ENCODE measurements at places on chromosomes 7 and 10. TPM values are rescaled to one million over a fixed set of nuclear protein-coding genes. Genes with fewer than 3 reads are reported as not detected.

GRCh38 chr10:97355571-97355975, 21.0 kb upstream of the FRAT2 start:
- peak; percentile 41 for DNase-seq

The PON1 gene
- total RNA-seq = 1.3 TPM

The PVRIG gene
- total RNA-seq = not detected

The GIMAP1 gene
- total RNA-seq = 1.6 TPM

GRCh38 chr7:98930464-98930863, 52.1 kb downstream of the TRRAP start:
- no peak for DNase-seq

- DNase-seq = no peak
Observed at GRCh38 chr10:84191106-84191505, 3.2 kb upstream of the CDHR1 start.

The TRPV5 gene
- 0.54 TPM for total RNA-seq

Measured in dorsolateral prefrontal cortex (tissue), 122 donors.